ENCODE measurements at places on chromosomes 5 and 9.

DNA sequence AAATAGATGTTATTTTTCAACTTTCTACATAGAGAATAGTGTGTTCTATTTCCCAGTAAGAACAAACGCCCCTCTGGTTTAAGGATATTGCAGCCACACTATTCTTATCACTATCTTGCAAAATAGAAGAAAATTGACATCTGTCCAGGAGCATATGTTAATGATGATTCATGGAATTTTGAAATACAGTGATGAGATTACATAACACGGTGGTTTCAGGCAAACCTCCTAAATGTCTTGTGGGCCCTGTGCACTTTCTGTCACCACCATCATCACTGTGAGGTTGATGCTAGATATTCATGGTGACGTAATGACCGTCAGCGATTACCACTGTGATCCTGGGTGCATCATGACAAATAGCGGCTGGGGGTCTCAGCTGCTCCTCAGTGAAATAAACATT, 48.1 kb downstream of the CFAP90 start:
- no peak for DNase-seq

DNA sequence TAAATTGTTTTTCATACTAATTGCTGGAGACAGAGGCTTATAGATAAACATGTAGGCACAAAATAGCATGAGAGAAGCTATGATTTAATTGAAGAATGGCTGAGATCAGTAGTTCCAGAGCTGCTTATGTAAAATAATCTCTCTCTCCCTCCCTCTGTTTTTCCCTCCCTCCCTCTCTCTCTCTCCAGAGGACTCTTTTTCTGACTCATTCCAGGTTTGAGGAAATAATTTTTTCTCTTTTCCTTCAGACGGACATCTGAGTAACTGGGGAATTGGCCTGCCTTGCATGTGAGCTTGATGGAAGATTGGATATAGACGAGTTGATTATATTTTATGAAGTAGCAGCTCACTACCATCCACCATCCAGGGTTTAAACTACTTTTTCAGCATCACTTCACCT, 35.5 kb downstream of the KCTD16 start:
- DNase-seq, result no peak

DNA sequence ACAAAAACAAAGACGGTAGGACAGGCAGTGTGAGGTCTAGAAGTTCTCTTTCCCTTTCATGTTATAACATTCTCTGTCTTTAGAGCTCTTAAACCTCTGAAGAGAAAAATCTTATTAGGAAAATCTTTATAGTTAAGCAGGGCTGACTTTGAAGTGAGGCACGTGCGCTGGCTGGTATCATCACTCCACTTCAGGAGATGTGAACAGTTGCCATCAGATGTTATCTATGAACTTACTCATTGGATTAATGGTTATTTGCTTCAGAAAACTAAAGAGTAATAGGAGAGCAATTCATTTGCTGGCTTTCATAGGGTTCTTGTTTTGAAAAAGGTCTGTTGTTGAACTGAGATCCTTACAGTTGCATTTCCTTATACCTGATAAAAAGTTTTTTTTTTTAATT, 25.7 kb downstream of the LRRTM2 start:
- DNase-seq, result no peak

GRCh38 chr5:42074353-42074752, 149.3 kb downstream of the FBXO4 start:
- no peak for DNase-seq

DNA sequence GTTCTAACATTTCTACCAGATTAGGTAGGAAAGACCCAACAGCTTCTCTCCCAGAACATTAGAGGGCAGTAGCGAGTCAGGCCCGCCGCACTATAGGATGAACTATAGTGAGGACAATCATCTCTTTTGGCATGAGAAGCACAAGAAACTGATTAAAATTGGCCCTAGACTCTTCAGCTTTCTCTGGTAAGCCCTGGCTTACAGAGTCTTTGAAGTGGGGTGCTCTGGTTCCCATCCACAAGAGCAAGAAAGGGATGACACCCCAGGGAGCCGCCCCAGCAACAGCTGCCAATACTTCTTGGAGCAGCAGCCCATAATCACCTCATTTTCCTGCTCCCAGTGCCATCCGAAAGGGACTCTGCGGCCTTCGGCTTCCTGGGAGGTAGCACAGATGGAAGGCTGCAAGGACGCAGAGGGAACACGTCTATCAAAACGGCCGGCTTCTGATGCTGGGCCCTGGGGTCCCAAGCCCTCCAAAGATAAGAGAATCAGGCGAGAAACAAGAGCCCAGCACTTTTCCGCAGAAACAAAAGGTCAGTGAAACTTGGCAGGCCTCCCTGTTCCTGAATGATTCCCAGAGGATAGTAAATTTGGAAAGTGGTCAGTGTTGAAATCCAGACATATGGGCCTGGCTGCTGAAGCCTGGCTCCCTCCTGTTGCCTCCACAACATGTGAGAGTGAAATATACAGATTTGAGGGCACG, 69.3 kb downstream of the HSD17B3 start:
- no peak for DNase-seq

DNA sequence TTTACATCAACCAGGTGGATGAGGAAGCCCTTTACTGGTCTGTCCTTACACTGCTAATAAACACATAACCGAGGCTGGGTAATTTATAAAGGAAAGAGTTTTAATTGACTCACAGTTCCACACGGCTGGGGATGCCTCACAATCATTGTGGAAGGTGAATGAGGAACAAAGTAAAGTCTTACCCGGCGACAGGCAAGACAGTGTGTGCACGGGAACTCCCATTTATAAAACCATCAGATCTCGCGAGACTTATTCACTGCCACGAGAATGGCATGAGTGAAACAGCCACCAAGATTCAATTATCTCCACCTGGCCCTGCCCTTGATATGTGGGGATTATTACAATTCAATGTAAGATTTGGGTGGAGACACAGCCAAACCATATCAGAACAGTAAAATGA, 67.3 kb upstream of the GRAMD2B start:
- no peak for DNase-seq

- DNase-seq, result no peak
These were observed 36.3 kb upstream of the PAM start for GRCh38 chr5:102718819-102719218.

- no peak for DNase-seq
These were observed 511.2 kb downstream of the SEMA5A start for GRCh38 chr5:9034649-9035048.

- DNase-seq, result no peak
These were observed 19.6 kb upstream of the HRH2 start for GRCh38 chr5:175638305-175638704.

DNA sequence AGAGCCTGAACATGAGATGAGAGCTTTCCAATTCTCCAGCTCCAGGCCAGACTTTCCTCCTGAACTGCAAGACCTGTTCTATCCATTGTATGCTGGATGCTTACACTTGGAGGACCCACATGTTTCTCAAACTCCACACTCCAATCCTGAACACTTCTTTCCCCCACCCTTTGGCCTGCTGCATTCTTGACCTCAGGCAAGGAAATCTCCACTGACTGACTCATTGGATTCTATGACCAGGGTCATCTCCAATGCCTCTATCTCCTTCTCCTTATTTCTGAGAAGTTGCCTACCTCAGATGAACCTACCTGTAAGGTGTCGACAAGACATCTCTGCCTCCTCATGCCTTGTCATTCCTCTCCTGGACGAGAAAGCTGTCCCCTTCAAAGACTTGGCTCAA, 153.6 kb downstream of the CRB2 start:
- DNase-seq, result no peak

- DNase-seq, result no peak
These were observed 74.4 kb downstream of the SLC28A3 start for GRCh38 chr9:84266087-84266561.

GRCh38 chr5:115487756-115488155, 56.8 kb downstream of the FEM1C start:
- no peak for DNase-seq

DNA sequence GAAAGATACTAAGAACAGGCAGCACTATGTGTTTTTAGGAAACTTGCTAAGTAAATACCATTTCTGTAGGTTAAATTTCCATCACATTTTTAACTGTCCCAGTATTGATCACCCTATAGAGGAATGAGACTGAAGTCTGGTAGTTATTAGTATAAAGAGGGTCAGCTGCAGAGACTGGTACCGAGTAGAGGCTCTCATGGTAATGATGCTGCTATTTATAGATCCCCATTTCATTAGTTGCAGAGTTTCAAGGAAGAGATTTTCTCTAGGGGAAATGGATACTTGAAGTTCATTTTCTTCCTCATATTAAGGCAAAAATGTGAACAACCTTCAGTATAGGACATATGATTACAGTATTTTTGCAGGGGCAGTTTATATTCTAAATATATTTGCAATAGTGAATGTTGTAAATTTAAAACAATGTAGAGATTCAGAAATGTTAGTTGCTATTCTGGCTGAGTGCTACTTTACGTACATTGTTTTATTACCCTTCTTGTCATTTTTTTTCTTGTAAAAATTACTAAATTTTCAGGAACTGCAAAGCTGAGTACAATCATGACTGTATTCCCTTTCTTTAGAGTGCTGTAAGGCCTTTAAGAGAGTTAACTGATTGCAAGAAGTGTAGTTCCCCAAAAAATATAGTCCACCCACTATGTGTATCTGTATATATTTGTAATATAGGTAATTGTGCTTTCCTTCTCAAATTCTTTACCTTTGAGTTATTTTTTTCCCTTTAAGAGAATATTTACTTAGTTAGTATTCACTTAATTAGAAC, 14.7 kb downstream of the PBX3 start:
- DNase-seq, result no peak

DNA sequence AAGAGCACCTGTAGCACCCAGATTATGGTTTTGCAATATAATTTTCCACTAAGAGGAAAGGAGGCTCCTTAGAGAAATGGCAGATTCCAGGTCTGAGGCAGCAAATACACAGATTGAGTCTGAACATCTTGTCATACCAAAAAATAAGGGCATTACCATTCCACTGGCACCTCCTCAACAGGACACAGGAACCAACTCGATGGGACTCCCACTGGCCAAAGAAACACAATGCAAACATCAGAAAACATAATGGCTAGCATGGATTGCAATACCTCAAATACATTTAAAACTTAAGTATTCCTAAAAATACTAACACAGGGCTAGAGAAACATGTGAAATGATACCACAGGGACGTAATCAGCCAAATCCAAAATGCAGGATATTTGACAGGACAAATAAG, 12.4 kb upstream of the RANBP17 start:
- no peak for DNase-seq

DNA sequence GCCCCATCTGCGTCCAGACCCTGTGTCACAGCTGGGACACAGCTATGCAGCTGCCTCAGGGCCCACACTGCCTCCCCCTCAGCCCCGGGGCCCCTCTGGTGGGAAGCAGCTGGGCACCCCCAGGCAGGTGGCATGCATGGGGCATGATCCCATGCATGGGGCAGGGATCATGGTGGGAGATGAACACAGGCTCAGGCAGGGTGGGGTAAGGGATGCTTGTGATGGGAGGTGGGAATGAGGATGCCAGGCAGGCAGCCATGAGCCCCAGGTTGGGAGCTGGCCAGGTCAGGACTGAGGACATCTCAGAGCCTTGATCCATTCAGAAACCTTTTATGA, 19.7 kb downstream of the EEIG1 start:
- DNase-seq, result no peak

DNA sequence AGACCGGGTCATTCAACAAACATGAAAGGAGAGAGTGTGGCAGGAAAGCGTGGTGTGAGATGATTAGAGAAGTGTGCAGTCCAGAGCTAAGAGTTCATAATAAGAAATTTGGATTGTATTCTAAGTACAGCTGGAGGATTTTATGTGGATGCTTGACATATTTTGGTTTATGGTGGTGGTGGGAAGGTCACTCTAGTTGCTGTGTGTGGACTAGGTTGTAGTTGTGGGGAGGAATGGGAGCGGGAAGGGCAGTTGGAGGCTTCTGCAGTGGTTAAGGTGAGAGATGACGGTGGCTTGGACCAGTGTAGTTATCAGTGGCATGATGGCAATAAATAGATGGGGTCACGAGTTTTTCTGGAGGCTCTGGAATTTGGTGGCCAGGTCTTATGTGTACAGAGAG, 45.7 kb upstream of the GPR151 start:
- DNase-seq, result no peak

- DNase-seq, result no peak
These were observed 91.2 kb downstream of the RFX3 start for GRCh38 chr9:3434594-3434993.

GRCh38 chr9:84339503-84339902, 1.1 kb downstream of the SLC28A3 start:
- DNase-seq, result no peak

DNA sequence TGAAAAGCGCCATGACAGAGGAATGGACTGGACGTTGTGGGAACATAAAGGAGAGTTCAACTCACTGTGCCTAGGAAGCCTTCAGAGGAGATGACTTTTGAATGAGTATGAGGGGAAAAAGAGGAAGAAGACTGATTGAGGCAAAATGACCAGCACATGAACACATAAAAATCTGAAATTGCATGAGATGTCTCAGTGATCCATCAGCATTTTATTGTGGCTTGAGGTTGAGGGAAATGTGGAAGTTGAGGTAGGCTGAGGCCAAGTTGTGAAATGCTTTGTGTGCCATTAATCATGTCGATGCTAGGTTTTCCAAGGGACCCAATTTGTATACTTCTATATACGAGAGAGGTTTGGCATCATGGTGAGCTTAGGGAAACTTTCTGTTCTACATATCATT, 140.9 kb upstream of the TLX3 start:
- DNase-seq, result no peak

DNA sequence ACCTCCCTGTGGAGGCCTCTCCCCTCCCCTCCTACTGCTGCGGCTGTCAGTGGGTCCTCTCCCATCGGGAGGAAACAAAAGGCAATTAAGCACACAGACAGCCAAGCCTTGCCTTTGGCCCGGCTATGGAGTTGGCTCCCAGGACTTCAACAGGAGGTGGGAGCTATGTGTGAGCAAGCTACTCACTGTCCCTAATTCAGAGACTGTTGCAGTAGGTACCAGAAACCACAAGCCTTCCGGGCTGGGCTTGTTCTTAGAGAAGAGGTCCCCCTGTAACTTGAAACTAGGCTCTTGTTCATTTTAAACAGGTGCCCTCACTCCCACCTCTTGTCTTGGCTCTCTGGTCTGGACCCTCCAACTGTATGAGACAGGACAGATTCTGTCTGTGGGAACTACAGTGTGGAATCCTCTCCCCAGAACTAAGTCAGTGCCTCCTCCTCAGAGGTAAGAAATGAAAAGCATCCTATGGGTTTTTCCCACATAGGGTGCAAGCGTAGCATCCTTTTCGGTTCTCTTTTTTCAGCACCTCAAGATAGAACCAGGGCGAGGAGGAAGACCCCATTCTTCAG, 561.1 kb downstream of the EBF1 start:
- no peak for DNase-seq

- no peak for DNase-seq
These were observed 69.0 kb downstream of the ADAMTS16 start for GRCh38 chr5:5209089-5209488.

GRCh38 chr5:76069061-76069735, 14.0 kb upstream of the SV2C start:
- DNase-seq, result no peak
